ENCODE measurements at places on chromosomes 7 and 10.

GRCh38 chr10:1034758-1035157 lies 9.1 kb upstream of the IDI2 start:
- DNase-seq, result no peak

- no peak for DNase-seq
These were observed 135.4 kb upstream of the NAMPT start for GRCh38 chr7:106420210-106420609.

DNA sequence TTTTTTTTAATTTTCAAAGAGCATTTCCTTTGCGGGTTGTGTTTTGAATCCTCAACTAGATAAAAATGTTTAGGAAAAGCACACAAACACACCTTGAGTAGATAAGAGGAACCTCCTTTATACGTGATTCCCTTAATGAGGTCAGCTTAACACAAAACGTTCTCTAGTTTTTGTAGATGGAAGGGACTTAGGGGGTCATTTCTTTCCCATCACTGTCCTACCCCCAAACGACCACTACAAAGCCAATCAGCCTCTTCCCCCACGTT lies 1.2 kb downstream of the SUV39H2 start:
- DNase-seq, result no peak

DNA sequence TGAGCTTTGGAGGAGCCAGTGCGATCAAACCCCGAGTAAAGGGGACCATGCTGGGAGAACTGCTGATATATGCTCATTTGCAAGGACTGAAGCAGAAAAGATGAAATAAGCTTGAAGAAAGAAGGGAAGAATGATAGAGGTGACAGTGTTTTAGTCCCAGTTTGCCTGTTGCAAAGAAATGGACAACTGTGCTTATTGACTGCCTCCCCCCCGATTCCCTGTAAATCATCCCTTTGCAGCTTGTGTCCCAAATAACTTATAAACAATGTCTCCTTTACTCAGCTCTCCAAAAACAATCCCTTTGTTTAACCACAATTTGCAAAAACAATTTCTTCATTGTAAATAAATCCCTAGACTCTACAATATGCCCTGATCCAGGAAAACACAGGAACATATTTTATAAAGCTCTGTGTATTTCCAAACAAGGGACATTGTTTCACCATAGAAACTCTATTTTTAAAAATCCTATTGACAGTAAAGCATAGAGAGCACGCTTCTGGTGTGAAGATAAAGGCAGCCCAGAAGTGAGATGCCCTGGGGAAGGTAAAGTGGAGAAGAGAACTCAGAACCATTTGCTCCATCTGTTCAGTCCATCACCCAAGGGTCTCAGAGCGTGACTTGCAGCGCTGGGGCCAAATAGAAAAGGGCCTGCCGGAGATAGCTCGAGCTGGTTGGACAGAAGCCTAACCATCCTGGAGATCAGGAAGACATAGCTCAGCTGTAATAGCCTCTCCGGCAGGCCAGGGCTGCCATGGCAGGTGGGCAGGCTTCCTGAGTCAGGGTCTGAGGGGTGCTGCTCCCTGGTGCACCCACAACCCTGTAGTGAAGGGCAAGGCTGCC lies 280.5 kb downstream of the WDR11 start:
- DNase-seq, result no peak

All from DMS79 treated with DMSO at 0.1 percent for 48 hours (cell line).